ENCODE measurements at places on chromosomes 2 and 18. TPM values are rescaled to one million over a fixed set of nuclear protein-coding genes. Genes with fewer than 3 reads are reported as not detected.
A peak's percentile ranks its signal among the peaks of the same experiment; 100 is the strongest.

SERPINB5 gene
- total RNA-seq, result not detected

GRCh38 chr2:18544171-18544570 lies 16.3 kb downstream of the RDH14 start:
- peaks cover 12% of the 10 kb centered on the region for H3K4me1 ChIP-seq
- no peak overlapping the region for H3K27ac ChIP-seq
- DNase-seq, result no peak
- H3K36me3 ChIP-seq, result no peaks in the 10 kb centered on the region

- DNase-seq, result no peak
- no peaks in the 10 kb centered on the region for H3K4me1 ChIP-seq
- no peaks in the 10 kb centered on the region for H3K36me3 ChIP-seq
- H3K27ac ChIP-seq, result no peak overlapping the region
- H3K4me3 ChIP-seq, result no peak overlapping the region
Observed at GRCh38 chr2:233213011-233213410, 38.5 kb upstream of the ATG16L1 start.

GRCh38 chr2:160868891-160869290 lies 291.3 kb upstream of the TANK start:
- no peaks in the 10 kb centered on the region for H3K4me1 ChIP-seq
- no peak overlapping the region for H3K27ac ChIP-seq
- H3K4me3 ChIP-seq, result no peak overlapping the region
- no peak for DNase-seq
- H3K27me3 ChIP-seq, result no peaks in the 10 kb centered on the region

MEP1B gene
- total RNA-seq, result not detected

- peaks cover 27% of the 10 kb centered on the region for H3K4me1 ChIP-seq
- no peaks in the 10 kb centered on the region for H3K27me3 ChIP-seq
- no peak for DNase-seq
- H3K36me3 ChIP-seq, result no peaks in the 10 kb centered on the region
- no peak overlapping the region for H3K4me3 ChIP-seq
Observed at GRCh38 chr2:171244466-171244969, 83.8 kb upstream of the TLK1 start.

DNA sequence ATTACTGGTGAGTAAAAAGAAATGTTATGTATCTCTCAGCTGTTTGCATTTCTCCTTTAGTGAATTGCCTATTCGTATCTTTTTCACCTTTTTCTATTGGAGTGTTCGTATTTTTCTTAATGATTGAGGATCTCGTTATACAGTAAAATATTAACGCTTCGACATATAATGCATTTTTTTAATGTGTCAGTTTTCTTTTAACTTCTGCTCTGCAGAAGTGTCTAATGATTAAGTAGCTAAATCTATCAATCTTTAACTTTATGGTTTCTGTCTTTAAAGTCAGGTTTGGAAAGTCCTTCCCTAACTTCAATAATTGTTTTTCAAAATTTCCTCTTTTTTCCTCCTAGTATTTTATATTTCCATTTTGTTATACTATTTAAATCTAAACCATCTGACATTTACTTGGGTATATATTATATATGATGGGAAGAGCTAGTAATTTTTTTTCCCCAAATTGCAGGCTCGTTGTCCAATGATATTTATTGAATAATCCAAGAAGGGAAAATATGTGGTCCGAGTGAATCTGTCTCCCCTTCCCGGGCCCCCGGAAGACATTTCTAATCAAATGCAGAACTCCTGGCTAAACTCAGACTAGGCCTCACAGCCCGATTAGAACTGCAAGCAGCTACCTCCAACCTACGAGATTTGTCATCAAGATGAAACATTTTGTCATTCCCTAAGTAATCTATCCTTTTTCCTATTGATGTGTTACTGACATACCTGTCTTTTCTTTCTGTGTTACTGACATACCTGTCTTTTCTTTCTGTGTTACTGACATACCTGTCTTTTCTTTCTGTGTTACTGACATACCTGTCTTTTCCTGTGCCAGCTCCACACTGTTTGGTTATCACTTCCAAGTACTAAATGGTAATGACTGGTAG lies 17.2 kb downstream of the PCBP1 start:
- DNase-seq, result peak; percentile 50
- no peaks in the 10 kb centered on the region for H3K27me3 ChIP-seq
- peak overlapping the region; percentile 42 for H3K4me3 ChIP-seq
- H3K4me1 ChIP-seq, result peaks cover 42% of the 10 kb centered on the region
- no peaks in the 10 kb centered on the region for H3K36me3 ChIP-seq
- H3K27ac ChIP-seq, result peak overlapping the region; percentile 52

GRCh38 chr2:102664471-102664909 lies 45.1 kb downstream of the SLC9A2 start:
- H3K27ac ChIP-seq, result peak overlapping the region; percentile 34
- no peak overlapping the region for H3K4me3 ChIP-seq
- DNase-seq, result no peak
- no peaks in the 10 kb centered on the region for H3K36me3 ChIP-seq

DNA sequence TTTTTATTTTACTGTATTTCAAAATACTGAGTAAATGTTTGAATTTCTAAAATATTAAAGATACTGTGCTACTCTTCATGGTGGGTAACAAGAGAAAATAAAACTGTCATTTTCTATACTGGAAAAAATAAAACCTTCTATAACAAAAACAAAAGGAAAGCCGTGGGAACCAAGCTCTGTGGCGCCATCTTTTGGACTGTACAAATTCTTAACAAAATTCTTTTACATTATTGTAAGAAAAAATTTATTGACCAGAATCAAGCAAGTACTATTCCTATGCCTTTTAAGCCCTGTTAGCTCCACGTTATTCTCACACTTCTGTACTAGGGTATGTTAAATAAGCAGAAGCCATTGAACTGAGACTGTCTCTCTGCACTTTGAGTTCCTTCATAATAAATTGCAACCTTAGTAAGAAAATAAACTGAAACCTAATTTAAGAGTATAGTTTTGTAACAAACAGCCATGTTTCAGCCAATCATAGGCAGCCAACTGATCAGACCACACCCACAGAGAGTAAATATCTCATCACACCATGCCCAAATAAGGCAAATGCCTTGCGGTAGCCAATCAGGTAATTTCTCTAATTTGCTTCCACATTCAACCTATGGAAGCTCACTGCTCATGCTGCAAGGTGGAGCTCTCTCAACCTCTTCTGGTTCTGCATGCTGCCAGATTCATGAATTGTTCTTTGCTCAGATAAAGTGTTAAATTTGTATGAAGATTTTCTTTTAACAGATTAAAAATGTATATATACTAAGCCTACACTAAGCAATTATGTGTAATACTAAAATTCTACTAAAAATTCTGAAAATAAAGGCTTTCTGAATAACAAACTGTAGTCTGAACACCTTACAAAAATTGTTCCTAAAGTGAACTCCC lies 42.2 kb downstream of the HIBCH start:
- H3K36me3 ChIP-seq, result no peaks in the 10 kb centered on the region
- DNase-seq, result no peak
- H3K27me3 ChIP-seq, result no peaks in the 10 kb centered on the region
- H3K4me1 ChIP-seq, result no peaks in the 10 kb centered on the region

DNA sequence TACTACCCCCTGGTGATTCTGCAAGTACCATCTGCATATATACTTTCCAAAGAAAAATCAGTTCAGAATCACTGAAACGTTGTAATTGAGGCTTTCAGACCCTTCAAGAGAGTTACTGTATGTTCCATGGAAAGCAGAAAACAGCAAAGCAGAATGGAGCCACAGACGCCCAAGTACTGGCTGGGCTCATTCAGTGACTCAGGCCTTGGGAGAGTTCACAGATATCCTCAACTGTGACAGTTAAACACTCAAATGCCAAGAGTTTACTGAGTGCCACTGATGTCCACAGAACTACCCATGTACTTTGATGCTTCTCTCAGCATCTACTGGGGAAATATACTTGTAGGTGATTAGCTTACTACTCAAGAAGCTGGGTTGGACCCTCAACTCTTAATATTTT lies 303.4 kb downstream of the TCF4 start:
- H3K27ac ChIP-seq, result no peak overlapping the region
- no peaks in the 10 kb centered on the region for H3K36me3 ChIP-seq
- no peak overlapping the region for H3K4me3 ChIP-seq
- no peak for DNase-seq
- no peaks in the 10 kb centered on the region for H3K4me1 ChIP-seq

- no peaks in the 10 kb centered on the region for H3K27me3 ChIP-seq
- no peaks in the 10 kb centered on the region for H3K4me1 ChIP-seq
- H3K27ac ChIP-seq, result no peak overlapping the region
- no peak for DNase-seq
- no peaks in the 10 kb centered on the region for H3K36me3 ChIP-seq
- H3K4me3 ChIP-seq, result no peak overlapping the region
Observed at GRCh38 chr2:18754286-18754685, 164.9 kb upstream of the NT5C1B start.

DNA sequence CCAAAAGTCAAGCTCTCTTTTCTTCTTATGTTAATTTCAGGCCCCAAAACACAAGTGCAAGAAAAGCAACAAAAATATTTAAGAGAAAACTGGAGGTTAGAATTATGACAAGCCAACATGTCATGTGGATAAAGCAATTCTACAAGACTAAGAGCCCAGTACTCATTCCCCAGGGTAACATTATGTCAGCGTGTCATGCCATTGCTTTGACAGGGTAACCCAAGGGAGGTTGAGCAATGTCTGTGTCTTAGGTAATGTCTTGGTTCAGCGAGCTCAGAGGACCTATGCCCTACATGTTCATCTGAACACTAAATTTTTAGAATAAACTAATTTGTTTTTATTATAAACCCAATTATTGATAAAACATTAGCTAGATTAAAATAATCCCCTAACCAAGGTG lies 173.2 kb upstream of the ZNF804A start:
- DNase-seq, result no peak
- H3K27me3 ChIP-seq, result no peaks in the 10 kb centered on the region
- H3K4me3 ChIP-seq, result no peak overlapping the region
- no peak overlapping the region for H3K27ac ChIP-seq
- H3K36me3 ChIP-seq, result no peaks in the 10 kb centered on the region

CGREF1 gene
- 3.5 TPM for total RNA-seq

DNA sequence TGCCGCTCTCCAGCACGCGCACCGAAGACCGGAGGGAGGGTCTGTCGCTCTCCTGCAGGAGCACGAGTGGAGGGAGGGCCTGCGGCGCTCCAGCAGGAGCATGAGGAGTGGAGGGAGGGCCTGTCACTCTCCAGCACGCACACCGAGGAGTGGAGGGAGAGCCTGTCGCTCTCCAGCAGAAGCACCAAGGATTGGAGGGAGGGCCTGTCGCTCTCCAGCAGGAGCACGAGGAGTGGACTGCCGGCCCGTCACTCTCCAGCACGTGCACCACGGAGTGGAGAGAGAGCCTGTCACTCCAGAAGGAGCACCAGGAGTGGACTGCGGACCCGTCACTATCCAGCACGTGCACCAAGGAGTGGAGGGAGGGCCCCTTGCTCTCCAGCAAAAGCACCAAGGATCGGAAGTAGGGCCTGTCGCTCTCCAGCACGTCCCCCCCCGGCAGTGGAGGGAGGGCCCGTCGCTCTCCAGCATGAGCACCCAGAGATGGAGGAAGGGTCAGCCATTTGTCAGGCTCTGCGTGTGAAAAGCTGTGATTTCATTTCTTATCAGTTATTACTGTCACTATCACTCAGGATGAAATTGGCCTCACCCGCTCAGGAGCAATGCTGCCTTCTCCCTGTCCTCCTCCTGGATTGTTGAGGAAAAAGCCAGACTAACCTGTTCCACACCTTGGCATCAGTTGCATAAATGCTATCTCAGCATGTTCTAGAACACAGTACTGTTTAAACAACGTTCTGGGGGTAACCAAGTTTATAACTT lies 35.9 kb downstream of the ADI1 start:
- no peak overlapping the region for H3K4me3 ChIP-seq
- H3K36me3 ChIP-seq, result no peaks in the 10 kb centered on the region
- no peak for DNase-seq

KLHL41 gene
- total RNA-seq, result 0.27 TPM

GRCh38 chr2:176251928-176252327 lies 17.3 kb upstream of the MTX2 start:
- no peak overlapping the region for H3K27ac ChIP-seq
- H3K27me3 ChIP-seq, result no peaks in the 10 kb centered on the region
- DNase-seq, result no peak
- no peak overlapping the region for H3K4me3 ChIP-seq
- no peaks in the 10 kb centered on the region for H3K36me3 ChIP-seq

DNA sequence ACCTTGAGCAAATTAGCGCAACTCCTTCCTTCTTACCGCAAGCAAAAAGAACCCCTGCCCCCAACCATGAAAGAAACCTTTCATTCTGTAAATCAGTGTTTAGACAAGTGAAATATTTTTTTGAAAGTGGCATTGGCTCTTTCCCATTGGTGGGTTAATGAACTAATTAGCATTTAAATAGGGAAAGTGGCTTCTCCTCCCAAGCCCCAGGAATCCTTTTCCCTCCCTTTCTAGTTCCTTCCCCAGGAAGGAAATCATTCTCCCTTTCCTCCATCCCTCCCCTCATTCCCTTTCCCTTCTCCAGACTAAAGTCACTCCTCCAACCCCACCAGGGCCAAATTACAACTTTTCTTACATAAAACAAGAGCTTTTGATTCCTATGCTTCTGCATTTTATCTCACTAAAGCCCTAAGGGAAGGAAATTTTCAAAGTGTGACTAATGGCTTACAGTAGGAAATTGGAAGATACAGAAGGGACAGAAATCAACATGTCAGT lies 22.9 kb upstream of the TYMS start:
- H3K27me3 ChIP-seq, result no peaks in the 10 kb centered on the region
- H3K4me1 ChIP-seq, result no peaks in the 10 kb centered on the region
- H3K27ac ChIP-seq, result no peak overlapping the region
- DNase-seq, result no peak
- no peak overlapping the region for H3K4me3 ChIP-seq

GRCh38 chr2:37737507-37737906 lies 66.1 kb upstream of the CDC42EP3 start:
- no peaks in the 10 kb centered on the region for H3K4me1 ChIP-seq
- DNase-seq, result no peak
- H3K36me3 ChIP-seq, result no peaks in the 10 kb centered on the region
- no peak overlapping the region for H3K27ac ChIP-seq

- no peak for DNase-seq
- H3K4me3 ChIP-seq, result no peak overlapping the region
- H3K4me1 ChIP-seq, result no peaks in the 10 kb centered on the region
- H3K27me3 ChIP-seq, result no peaks in the 10 kb centered on the region
- H3K27ac ChIP-seq, result no peak overlapping the region
Observed at GRCh38 chr2:106106622-106107508, 87.2 kb downstream of the UXS1 start.

DNA sequence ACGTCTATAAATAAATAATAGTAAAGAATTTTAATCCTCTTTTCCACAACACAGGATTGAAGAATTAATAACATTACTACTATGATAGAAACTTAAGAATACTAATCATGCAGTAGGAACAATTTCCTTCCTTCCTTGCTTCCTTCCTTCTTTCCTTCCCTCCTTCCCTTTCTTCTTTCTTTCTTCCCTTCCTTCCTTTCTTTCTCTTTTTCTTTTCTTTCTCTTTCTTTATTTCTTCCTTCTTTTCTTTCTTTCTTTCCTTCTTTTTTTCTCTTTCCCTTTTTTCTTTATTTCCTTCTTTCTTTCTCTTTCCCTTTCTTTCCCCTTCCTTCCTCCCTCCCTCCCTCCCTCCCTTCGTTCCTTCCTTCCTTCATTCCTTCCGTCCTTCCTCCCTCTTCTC lies 77.6 kb downstream of the SCN3A start:
- no peaks in the 10 kb centered on the region for H3K27me3 ChIP-seq
- no peak overlapping the region for H3K27ac ChIP-seq
- H3K4me3 ChIP-seq, result no peak overlapping the region
- no peaks in the 10 kb centered on the region for H3K36me3 ChIP-seq
- H3K4me1 ChIP-seq, result no peaks in the 10 kb centered on the region

RUFY4 gene
- not detected for total RNA-seq

TCF23 gene
- not detected for total RNA-seq

GRCh38 chr2:167293943-167294775 lies 405.9 kb downstream of the XIRP2 start:
- H3K27me3 ChIP-seq, result peaks cover 10% of the 10 kb centered on the region
- H3K4me1 ChIP-seq, result peaks cover 8% of the 10 kb centered on the region
- DNase-seq, result no peak
- H3K27ac ChIP-seq, result no peak overlapping the region
- H3K36me3 ChIP-seq, result no peaks in the 10 kb centered on the region
